ENCODE measurements at places on chromosomes 2 and 18. TPM values are rescaled to one million over a fixed set of nuclear protein-coding genes. Genes with fewer than 3 reads are reported as not detected.

Gene SERPINB12
- total RNA-seq, result 0.38 TPM

Gene RPL37A
- total RNA-seq, result 8,729 TPM

Gene RGPD3
- 0.76 TPM for total RNA-seq

Gene LCT
- 0.22 TPM for total RNA-seq

Gene UXS1
- 45.5 TPM for total RNA-seq

- peak; percentile 11 for ATAC-seq
Observed at GRCh38 chr2:127072970-127073369, 34.0 kb downstream of the BIN1 start.

DNA sequence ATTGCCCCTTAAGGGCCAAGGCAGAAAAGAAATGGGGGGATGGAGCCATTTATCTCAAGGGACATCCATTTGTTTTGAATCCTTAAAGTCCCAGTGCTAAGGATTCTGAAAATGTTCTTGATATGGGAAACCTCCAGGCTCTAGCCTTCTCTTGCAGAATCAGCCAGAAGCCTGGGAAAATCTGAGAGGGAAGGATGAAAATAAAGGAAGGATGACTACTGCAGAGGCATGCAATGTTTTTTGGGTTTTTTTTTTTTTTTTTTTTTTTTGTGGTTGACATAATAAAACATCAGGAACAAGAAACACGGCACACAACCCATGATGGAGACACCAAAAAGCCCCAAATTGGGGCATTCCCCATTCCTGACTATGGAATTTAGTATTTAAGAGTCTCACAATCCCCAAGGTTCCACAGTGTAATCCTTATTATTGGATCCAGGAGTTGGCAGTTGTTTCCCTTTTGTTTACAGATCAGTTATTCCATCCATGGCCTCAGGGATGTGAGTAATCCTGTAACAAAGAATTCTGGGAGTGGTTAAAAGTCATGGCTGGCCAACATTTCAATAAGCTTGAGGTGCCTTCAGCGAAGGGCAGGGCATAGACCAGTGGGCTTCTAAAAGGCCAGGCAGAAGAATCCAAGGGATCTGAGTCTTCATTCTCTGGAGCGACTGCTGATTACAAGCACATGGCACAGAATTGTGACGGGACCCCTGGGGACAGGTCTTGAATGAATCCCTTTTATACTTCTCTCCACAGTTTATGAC lies 337.5 kb downstream of the GULP1 start:
- ATAC-seq, result no peak

DNA sequence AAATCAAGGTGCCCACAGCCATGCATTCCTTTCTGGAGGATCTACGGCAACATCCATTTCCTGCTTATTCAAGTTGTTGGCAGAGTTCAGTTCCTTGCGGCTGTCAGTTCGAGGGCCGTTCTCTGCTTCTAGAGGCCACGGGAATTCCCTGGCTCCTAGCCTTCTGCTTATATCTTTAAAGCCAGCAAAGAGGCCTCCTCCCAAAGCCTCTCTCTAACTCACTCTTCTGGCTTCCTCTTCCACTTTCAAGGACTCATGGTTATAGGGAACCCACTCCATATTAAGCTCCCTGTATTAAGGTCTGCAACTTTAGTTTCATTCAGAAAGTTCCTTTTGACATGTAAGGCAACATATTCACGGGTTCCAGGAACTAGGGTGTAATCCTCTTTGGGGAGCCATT lies 150.1 kb upstream of the RMP24 start:
- ATAC-seq, result no peak

DNA sequence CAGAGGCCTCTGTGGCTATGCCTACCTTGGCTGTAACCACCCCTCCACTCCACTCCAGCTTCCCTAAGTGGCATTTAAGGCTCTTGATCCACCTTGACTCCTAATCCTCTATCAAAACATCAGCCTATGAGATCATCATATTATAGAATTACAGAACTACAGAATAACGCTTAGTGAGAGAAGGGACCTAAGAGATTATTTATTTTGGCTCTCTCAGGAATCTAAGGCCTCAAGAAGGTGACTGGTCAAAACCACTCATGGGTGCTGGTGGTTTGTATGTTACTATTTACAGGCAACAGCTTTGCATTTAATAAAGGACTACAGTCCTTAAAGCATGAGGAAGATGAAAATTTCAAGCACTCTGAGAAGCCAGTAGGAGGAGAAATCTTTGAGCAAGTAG lies 118.8 kb downstream of the FSHR start:
- ATAC-seq, result no peak

GRCh38 chr2:142131010-142131669 lies at the start of gene LRP1B:
Gene LRP1B, minus strand, starts transcription at chr2:142131016. Its CDS starts 287 bp downstream, at chr2:142130729.
- peak; percentile 72 for ATAC-seq

- no peak for ATAC-seq
Observed at GRCh38 chr2:49177194-49177593, 22.9 kb upstream of the FSHR start.

- ATAC-seq, result no peak
Observed at GRCh38 chr18:49730951-49731391, 82.4 kb downstream of the ACAA2 start.

Measured in motor neuron (in vitro differentiated cells).